Gastroesophageal sphincter (tissue), 4 donors: ENCODE measurements at places on chromosomes 7 and 10.

DNA sequence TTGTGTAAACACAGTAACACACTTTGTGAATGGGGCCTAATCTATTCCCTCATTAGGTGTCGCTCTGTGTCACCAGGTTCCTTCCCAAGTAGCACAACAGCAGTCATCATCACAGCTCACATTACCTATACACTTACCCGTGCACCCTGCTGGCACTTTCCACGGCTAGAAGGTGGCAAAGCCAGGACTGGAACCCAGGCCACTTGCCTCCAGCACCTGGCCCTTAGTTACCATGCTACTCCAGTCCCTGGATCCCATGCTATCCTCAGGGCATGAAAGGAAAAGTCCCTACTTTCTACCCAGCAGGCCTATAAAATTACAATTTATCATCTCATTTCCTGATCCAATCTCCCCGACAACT lies 18.4 kb downstream of the SMURF1 start:
- ATAC-seq = no peak

DNA sequence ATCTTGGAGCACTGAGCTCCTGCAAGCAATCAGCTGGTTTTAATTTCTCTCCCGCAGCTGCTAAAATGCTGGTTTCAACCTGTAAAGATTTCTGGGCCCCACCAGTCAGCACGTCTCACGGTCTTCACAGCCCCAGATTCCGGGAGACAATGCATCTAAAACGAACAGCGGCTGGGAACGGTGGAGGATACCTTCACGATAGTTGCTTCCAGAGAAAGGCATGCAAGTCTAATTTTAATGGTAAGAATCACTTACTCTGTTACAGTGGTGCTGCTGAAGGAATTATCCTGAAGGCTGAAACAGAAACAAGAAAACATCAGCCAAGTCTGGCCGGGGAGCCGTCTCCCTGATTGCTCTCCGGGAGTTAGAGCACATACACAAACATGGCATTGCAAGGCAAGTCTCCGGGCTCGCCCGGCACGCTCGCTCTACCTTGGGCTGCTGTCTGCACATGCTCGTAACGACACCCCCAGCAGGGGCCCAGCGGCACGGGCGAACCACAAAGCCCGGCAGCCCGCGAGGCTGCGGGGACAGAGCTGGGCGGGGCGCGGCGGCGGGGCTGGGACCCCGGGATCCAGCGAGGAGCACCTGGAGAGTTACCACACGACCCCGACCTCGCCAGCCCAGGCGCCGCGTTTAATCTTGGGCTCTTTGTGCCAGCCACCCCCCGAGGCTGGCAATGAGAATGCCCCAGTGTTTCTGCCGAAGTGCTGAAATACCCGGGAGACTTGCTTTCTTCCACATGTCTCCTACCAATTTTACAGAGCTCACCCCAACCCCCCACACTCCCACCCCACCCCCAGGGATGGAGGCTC lies at the start of gene FAM13C:
Gene FAM13C (minus strand): TSS at position 406 of the 815 bp plus-strand sequence. CDS start 89 bp downstream, at position 317.
- ATAC-seq = peak; percentile 73

DNA sequence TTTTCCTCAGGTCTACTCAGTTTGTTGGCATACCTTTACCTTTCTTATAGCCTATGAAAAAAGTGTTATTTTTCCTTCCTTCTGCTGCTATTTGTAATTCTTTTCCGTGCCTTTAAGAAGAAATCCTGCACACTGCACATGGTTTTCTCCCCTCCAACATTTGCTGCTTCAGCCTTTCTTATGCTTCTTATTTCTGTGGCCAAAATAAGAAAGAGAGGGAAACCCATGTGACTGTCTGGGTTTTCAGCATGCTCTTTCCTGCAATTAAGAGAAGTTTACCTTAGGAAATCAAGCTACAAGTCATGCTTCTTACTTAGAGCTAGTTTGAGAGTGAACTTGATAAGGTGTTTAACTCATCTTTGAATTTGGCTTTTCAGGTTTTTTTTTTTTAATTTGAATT lies 11.0 kb downstream of the TBC1D12 start:
- no peak for ATAC-seq

DNA sequence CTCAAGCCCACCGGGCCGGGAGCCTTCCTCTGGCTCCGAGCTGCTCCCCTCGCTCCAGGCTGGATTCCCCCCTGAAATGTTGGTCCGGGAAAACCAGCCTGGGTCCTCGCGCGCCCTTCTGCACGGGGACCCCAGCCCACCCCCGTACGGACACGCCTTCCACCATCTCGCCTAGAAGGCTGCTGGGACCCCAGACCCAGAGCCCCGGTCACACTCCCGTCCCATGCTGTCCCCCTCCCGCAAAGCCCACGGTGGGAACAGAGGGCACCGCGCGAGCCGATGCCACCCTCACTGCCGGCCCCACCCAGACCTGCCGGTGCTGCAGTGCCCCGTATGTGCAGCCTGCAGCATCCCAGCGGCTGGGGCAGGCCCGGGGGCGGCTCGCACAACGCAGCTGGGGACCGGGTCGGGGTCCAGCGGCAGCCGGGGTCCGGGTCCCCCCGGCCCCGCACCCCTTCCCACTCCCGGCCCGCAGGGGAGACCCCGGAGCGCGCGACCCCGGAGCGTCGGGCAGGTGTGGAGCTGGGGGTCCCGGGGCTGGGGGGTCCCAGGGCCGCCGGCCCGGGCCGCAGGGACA lies 871 bp downstream of the SPOCK2 start:
- ATAC-seq = no peak

DNA sequence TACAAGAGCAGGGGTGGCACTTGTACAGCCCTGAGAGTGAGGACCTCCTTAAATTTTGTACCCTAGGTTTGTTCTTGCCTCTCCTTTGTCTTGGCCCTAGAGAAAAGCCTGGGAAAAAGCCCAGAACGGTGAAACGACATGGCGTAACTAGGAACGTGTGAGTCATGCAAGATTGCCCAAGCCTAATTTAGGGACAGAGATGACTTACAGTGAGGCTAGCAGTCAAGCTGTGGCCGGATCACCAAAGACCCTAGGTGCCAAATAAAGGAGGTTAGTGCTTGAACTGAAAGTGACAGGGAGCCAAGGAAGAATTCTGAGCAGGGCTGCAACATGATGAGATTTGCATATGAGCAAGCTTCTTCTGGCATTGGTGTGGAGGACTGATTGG lies 25.1 kb downstream of the TBXAS1 start:
- ATAC-seq = peak; percentile 46

- no peak for ATAC-seq
Observed at GRCh38 chr7:156611014-156612010, 29.3 kb upstream of the RNF32 start.

GRCh38 chr10:86294346-86295265 lies 72.0 kb downstream of the GRID1 start:
- ATAC-seq = no peak
